ENCODE measurements at places on chromosomes 6 and 20.

DNA sequence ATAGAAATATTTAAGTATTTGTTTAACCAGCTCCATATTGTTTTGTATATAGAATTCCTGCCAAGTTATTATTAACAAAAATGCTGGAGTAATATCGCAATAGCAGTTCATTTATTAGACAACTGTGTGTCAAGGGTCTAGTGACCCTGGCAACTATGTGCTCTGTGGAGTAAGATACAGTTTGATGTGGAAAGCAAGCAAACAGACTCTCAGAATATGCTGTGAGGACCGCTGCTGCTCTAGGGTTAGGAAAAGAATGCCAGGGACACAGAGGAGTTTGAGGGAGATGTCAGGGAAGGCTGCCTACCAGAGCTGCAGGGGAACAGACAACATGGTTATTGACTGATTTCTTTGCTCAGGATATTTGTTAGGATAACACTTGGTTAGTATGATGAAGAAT, 71.2 kb downstream of the HIVEP1 start:
- no peak for DNase-seq

GRCh38 chr6:169619650-169620049, 82.2 kb downstream of the WDR27 start:
- no peak for DNase-seq

DNA sequence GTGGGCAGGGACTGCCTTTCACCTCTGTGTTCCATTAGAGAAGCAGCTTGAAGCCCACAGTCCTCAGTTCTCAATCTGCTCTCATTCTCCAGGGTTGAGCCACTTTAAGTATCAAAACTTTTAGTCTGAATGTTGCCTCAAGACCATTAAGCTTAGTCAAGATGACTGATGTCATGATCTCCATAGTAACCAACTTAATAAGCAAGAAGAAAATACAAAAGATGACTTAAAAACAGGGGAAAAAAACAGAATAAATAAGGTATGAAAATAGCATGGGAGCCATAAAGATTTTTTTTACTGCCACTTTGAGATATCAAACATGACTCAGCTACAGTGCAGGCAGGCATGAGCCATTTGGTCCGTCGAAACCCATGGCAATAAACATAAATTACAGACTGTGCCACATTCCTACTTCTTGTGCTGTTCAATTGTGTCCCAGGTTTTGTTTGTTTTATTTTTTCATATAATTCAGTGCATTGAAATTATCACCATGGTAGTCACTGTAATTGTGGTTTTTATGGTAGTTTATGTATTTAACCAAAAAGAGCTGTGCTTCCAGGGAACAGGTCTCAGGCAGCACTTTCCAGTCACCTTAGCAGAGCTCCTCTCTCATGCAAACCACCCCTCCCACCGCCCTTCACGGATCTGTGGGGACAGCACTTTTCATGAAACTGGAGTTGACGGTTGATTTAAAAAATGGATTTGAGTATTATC, 156.5 kb upstream of the INSM1 start:
- DNase-seq, result no peak

DNA sequence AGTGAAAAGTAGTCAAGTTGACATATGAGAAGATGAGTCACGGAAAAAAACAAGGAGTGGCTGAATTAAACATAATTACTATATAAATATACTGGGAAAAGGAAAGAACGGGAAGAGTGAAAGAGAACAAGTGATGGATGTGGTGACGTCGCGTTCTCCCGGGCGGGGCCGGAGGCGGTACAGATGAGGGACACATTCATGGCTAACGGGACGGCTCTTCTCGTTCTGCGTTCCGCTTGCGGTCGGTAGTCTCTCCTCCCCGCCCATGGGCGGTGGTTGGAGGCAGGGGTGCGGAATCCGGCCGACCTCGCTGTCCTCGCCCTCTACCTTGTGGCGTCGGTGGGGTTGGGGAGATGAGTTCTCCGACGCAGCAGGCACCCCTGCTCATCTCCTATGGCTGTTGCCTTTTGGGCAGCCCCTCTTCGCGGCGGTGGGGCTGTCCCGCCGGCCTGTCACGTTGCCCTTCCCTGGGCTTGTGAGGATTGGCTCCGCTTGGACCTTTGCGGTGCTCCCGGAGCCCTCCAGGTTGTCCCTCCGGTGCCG, 22.5 kb downstream of the HLA-G start:
- no peak for DNase-seq

- DNase-seq, result peak; percentile 32
Observed at GRCh38 chr6:16758163-16758975, 2.9 kb downstream of the ATXN1 start.

DNA sequence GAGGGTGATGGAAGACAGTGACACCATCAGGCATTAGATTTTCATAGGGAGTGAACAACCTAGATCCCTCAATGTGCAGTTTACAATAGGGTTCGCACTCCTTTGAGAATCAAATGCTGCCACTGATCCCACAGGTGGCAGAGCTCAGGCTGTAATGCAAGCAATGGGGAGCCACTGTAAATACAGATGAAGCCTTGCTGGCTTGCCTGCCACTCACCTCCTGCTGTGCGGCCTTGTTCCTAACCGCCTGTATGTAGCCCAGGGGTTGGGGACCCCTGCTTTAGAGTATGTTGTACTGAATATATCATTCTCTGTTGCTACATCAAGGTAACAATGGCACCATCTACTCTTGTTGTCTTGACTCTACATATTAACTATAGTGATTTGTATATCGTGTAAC, 37.1 kb downstream of the TPD52L1 start:
- no peak for DNase-seq

- no peak for DNase-seq
Observed at GRCh38 chr6:115972679-115973078, 88.0 kb downstream of the FRK start.

- DNase-seq, result no peak
Observed at GRCh38 chr6:4693173-4693970, 82.8 kb upstream of the CDYL start.

DNA sequence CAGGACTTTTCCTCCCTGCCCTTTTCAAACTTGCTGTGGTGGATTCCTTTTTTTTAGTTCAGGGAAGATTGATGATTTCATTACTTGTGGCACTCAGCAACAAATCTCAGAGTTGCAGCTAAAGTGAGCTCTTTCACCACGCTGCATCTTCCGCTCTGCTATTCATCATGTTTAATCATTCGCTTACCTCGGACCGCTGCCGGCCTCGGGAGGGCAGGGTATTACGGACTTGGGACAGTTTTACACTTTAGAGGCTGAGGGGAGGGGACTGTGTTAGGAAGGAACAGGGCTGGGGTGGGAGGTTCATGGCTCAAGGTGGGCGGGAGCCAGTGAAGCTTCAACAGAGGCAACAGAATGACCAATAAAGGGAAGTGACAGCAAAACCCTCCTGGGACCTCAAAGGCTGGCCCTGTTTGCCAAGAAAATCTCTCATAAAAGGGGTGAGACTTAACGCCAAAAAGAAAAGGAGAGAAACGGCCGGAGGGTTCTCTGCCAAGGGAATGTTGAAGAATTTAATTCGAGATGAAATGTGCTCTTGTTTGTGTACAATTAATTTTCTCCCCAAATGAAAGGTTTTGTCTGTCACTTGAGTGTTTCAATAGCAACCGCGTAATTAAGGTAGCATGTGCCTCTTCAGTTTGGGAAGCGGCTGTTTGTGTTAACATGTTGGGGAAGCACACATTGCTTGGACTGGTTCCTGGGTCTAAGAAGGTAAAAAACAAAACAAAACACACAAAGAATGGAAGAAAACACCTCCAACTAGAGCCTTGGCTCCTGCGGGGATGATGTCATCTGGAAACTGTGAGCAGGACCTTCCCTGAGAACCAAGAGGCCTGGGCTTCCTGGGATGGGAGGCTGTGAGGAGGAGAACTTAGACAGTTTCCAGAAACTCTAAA, 72.5 kb upstream of the SULF2 start:
- DNase-seq, result no peak
